ENCODE measurements at places on chromosomes 11 and 22.

- no peak for DNase-seq
Measured at GRCh38 chr11:95698676-95699557, 90.7 kb downstream of the FAM76B start.

DNA sequence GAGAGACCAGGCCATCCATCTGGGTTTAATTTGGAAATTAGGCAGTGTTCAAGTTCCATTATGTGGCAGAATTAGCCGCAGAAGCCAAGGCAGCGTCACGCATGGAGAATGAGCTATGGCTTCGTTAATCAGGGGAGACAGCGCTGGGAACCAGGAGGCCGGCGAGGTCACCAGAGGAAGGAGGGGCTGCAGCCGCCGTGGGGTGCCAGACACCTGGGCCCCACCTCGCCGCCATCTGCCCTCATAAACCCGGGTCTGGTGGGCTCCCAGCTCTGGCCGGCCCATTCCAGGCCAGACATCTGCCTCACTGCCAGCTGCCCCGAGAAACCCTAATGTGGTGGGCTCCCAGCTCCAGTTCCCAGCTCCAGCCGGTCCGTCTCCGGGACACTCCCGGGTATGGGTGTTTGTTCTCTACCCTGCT lies 676.9 kb downstream of the BRD1 start:
- DNase-seq: no peak

DNA sequence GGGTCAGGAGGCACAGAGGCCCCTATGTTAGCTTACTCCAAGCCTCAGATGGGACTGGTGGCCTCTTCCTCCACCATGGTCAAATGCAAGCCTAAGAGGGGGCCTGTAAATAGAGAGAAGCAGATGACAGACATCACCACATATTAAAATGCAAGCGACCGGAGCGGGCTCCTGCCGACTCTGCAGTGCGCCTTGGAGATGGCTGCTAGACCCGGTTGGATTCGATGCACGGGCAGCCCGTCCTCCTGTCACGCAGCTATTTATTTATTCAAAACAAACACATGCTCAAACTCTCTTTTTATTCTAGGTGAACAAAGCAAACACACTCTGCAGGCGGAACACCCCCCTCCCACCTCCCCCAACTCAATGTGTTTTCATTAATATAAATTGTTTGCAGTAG lies 208.0 kb downstream of the DSCAML1 start:
- DNase-seq: no peak

- DNase-seq: no peak
Measured at GRCh38 chr22:45948081-45948648, 28.8 kb downstream of the WNT7B start.

- DNase-seq: peak; percentile 20
Measured at GRCh38 chr11:85665733-85666132, 804 bp upstream of the CREBZF start.

- peak; percentile 20 for DNase-seq
Measured at GRCh38 chr11:99739464-99740089, 718.8 kb downstream of the CNTN5 start.

DNA sequence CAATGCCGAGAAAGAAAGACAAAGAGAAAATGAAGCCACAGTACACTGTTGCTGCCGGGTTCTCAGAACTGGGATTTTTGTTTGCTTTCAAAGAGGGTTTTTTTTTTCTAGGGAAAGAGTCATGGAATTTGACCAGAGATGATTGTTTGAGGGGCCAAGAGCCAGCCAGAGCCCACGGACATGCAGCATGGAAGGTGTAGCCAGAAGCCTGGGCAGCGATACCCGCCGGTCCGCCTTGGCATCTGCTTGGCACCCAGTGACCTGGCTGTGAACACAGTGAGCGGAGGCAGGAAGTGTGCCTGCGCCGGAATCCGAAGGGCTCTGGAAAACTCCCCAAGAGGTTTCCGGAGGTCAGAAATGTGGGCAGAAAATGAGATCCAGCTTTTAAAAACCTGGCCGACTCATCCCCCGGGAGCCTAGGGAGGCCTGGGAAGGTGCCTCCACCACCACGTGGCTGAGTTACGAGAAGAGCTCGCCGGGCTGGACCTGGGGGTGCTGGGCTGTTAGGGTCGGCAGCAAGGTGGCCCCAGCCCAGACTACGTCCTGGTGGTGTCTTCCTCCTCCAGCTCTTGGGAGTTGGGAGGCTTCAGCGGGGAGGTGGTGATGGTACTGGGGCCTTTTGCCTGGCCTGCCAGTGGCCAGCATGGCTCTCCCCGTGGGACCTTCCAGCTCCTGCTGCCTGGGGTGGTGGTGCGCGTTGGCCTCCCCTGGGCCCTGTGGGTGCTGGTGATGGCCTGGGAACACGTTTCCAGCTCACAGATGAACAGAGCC lies 61.6 kb upstream of the PPARA start:
- DNase-seq: no peak

DNA sequence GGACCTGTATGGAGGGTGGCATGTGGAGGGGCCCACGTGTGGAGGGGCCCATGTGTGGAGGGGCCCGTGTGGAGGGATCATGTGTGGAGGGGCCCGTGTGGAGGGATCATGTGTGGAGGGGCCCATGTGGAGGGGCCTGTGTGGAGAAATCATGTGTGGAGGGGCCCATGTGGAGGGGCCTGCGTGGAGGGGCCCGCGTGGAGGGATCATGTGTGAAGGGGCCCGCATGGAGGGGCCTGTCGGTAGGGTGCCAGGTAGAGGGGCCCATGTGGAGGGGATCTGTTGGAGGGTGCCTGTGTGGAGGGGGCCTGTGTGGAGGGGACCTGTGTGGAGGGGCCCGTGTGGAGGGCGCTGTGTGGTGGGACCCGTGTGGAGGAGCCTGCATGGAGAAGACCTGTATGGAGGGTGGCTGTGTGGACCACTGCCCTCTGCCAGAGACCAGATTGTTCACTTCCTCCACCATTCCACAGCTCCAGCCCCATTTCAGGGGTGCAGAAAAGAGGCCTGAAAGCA lies 47.0 kb downstream of the IGLL5 start:
- DNase-seq: no peak

GRCh38 chr11:11894486-11894885 lies 52.7 kb downstream of the USP47 start:
- no peak for DNase-seq

- no peak for DNase-seq
Measured at GRCh38 chr11:125743681-125744080, 2.4 kb upstream of the PATE1 start.

DNA sequence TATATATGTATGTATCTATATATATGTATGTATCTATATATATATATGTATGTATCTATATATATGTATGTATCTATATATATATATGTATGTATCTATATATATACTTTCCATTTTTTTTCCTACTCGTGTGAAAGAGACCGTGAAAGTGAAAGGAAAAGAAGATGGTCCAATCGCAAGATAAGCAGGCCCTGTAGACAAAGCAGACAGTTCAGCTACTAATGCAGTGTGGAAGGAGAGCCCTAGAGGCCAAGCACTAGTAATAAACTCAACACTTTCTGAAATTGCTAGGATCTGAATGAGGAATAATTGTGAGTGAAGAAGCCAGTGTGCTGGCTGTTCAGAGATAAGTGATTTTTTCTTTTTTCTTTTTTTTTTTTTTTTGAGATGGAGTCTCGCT lies 47.2 kb downstream of the MCHR1 start:
- DNase-seq: no peak

- DNase-seq: no peak
Measured at GRCh38 chr22:30279046-30279788, 10.1 kb downstream of the CASTOR1 start.

DNA sequence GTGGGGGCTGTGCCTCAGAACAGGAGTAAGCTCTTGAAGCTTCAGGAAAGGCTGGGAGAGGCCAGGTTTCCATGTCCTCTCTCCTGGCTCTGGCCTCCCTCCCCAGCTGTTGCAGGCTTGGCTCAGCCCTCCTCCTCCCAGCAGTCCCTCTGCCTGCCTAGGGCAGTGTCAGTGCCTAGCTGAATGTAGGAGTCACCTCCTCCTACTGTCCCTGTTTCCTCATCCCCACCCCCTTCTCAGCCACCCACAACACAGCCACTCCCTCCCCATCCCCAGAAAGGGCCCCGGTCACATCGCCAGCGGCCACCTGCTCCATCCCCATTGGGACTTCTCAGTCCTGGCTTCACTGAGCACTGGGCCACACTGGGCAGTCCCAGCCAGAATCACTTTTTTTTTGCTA lies 2.9 kb upstream of the FBLN1 start:
- no peak for DNase-seq

DNA sequence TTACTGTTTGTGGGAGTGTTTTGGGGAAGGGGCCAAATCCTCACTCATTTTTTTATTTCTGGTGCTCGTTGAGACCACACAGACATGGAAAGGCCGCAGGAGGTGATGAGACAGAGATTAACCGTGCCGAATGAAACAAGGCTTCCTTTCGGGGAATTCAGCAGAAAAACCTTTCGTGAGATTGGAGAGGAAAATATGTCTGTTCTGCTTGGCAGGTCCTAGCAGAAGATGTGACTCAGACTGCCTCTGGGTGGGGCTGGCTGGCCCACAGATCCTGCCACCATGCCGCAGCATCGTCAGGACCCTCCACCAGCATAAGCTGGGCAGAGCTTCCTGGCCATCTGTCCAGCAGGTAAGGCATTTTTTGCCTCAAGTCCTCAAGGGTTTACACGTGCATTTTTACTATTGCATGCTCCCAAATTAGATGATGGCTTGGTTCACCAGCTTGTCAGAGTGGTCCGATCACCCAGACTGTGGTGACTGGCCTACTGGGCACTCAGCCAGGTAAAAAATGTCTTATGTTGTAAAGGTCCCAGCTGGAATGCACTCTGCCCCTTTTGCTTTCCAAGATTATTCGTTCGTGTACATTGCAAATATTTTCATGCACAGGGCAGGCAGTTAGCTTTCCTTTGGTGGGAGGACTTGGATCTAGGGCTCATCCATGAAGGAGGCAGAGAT lies 1.5 kb downstream of the DDB2 start:
- DNase-seq: no peak

DNA sequence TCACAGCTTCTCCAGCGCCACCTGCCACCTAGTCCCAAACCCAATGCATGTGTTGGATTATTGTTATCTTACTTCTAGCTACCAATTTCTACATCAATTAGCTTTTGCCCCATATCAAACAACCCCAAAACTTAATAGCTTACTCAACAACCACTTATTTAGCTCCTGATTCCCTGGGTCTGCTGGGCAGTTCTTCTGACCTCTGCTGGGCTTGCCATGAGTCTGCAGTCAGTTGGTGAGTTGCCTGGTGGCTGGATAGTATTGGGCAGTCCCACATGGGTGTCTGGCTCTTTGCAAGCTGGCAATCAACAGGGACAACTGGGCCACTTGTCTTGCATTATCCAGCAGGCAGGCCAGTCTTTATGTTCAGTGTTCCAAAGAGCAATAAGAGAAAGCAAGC lies 13.6 kb upstream of the MS4A15 start:
- no peak for DNase-seq

- DNase-seq: no peak
Measured at GRCh38 chr11:65506772-65507505, 8.1 kb downstream of the MALAT1 start.

DNA sequence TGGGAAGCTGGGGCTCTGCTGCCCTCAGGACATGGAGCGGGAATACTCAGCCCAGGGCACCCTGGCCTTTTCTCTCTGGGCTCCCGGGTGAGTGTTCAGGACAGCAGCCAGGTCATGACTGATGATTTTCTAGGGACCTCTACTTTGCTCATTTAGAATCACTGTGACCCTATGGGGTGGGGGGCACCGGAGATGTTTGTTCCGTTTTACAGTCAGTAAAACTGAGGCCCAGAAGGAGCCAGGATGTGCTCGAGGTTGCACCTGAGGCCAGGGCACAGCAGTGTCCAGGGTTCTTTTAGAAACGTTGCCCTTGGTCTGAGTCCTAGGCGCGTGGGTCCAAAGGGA lies 48.1 kb downstream of the SMIM38 start:
- DNase-seq: no peak

GRCh38 chr11:61618978-61619377 lies 38.1 kb upstream of the SYT7 start:
- DNase-seq: no peak

DNA sequence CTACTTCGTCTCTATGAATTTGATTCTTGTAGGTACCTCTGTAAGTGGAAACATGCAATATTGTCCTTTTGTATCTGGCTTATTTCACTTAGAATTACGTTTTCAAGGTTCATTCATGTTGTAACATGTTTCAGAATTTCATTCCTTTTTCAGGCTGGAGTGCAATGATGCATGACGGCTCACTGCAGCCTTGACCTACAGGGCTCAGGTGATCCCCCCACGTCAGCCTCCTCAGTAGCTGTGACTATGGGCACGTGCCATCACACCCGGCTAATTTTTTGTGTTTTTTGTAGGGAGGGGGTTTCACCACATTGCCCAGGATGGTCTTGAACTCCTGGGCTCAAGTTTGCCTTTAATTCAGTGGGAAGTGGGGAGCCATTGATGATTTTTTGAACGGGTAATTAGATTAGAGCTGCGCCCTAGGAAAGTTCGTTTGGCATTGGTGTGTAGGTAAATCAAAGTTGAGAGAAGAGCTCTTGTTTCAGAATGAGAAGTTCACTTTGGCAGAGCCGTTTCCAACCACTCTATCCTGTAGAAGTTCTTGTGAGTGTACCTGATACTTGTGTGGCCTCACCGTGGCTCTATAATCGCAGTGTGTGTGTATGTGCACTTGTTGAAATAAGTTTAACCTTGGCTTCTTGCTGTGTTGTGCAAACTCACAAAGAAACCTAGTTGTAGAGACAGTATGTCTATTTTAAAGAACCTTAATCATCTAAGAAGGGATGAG lies 115.9 kb downstream of the NAV2 start:
- no peak for DNase-seq

DNA sequence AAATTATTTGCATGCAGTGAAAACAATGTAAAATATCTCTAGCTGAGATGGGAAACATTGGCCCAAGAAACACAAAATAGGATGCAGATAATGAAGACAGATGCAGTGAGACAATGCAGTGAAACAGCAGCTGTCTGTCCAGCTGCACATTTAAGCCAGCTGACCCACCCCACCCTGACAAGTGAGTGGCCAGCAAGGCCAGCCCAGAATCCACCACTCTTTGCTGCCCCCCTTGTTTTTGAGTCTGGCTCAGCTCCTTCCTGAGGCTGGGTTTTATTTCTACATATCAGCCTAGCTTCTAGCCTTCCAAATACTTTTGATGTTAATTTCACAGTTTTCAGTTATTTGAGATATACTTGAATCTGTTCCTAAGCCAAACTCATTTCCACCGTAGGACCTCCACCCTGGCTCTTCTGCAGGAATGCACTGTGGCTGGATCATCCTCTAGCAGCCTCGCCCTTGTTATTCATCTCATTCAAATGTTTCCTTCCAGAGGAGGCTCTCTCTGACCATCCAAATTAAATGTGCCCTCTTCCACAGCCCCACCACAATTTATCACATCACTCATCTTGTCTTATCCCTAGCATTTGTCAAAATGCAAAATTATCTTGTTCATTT lies 154.1 kb upstream of the POU2AF2 start:
- no peak for DNase-seq

DNA sequence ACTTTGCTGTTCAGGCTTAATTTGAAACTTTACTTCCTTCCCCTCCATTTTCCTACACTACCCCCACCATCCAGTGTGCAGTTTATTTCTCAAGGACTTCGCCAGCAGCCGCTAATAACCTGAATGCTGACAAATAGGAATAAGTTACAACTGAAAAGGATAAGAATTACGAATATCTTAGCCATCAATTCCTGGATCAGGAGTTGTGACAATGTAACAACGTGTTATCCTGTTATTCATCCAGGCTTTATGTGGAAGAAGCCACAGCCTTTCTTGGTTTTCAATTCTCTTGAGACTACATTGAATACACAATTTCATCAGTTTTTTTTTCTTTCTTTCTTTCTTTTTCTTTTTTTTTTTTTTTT lies 5.9 kb downstream of the HBG1 start:
- no peak for DNase-seq

GRCh38 chr11:44400431-44400830 lies 90.5 kb upstream of the ALX4 start:
- no peak for DNase-seq

- no peak for DNase-seq
Measured at GRCh38 chr11:15468466-15468865, 353.7 kb downstream of the INSC start.

GRCh38 chr11:115687934-115688333 lies 183.7 kb upstream of the CADM1 start:
- no peak for DNase-seq
